Mesothelial cell of epicardium (in vitro differentiated cells): ENCODE measurements at places on chromosomes 2 and 18.

DNA sequence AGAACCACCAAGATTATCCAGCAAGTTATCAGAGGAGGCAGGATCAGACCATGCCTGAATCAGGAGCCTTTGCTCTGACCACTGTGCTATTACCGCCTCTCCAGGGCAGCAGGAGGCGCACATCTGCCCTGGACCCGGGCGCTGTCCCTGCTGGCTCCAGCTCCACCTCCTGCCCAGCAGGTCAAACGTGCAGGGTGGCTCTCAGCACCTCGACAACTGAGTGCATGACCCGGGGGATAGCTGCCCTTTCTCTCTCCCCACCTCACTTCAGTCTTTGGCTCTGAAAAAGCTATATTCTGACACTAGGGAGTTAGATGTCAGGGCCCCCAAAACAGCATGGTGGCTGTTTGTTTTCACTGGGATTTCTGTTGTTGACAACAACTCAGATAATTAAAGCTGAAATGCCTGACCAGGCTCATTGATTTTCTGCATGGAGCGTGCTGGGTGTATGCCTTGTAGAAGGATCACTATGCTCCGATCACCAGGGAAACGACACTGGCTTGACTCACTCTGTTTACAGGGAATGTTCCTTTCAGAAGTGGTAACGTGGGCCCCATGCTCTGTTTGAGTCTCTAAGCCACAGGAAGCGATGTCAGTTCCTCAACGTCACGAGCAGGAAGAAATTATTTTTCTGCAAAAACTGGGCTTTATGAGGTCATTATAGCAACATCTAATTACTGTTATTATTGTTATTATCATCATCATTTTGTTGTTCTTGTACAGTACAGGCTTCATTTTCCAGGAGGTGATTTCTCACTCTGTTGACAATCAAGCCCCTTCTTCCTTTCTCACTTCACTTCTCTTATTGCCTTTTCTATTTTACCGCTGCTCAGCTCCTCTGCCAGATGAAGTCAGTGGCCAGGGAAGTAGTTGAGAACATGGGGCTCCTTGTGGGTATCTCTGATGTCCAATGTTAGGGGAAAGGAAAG is 125.6 kb downstream of the PLB1 start:
- DNase-seq = no peak
- H3K36me3 ChIP-seq = no peaks in the 10 kb centered on the region
- H3K27me3 ChIP-seq = no peaks in the 10 kb centered on the region
- H3K27ac ChIP-seq = peak overlapping the region; percentile 88
- no peak overlapping the region for H3K4me3 ChIP-seq

DNA sequence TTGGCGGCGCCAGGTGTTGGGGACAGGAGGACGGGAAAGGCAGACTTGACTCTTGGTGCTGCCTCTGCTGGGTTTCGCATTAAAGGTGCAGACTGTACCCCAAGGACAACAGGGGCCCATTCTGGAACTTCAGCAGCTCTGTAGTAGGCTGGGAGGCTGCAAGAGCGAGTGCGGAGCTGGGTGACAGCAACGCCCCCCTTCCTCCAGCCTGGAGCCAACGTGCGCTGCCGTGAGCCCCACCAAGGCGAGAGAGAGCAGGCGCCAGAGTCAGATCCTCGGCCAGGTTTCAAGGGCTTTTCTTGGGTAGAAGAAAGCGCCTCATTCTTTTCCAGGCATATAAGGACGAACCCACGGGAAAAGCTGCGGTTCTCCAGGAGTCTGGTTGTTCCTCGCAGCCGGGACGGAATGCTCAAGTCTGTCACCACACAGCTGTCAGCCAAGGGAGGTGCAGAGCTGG is 1.9 kb downstream of the DOK6 start:
- peak overlapping the region; percentile 76 for H3K4me3 ChIP-seq
- peaks cover 26% of the 10 kb centered on the region for H3K4me1 ChIP-seq
- H3K27me3 ChIP-seq = peaks cover 69% of the 10 kb centered on the region

DNA sequence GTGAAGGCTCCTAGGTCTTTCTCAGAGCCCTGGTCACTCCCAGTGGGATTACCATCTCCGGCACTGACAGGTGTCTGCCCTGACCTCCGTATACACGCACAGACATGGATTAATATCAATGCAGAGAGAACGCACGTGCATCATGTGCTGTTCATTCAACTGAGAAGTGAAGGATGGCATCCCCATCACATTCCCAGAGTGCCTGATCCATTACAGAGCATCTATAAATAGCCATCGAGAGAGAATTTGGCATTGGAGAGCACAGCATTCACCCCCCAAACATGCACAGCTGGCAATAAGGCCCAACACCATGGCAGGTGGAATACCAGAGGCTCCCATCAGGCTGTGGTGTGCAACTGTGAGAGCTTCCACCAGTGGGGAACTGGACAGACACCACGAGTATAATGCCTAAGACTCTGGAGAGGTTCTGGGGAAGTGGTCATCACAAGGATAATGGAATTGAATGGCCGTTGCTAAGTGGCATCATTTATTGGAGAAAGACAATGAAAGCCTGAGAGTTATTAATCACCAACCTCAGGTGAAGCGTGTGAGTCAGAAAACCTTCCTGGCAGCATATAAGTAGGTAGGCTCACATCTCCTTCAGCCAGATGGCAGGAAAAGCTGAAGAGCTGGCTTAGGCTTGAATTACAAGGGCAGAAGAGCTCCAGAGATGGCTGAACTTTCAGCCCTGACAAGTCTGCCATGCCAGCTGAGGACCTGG is 244.5 kb upstream of the ID2 start:
- no peak for DNase-seq
- H3K4me3 ChIP-seq = no peak overlapping the region
- H3K4me1 ChIP-seq = peaks cover 10% of the 10 kb centered on the region
- no peaks in the 10 kb centered on the region for H3K27me3 ChIP-seq
- H3K36me3 ChIP-seq = no peaks in the 10 kb centered on the region
- no peak overlapping the region for H3K27ac ChIP-seq

DNA sequence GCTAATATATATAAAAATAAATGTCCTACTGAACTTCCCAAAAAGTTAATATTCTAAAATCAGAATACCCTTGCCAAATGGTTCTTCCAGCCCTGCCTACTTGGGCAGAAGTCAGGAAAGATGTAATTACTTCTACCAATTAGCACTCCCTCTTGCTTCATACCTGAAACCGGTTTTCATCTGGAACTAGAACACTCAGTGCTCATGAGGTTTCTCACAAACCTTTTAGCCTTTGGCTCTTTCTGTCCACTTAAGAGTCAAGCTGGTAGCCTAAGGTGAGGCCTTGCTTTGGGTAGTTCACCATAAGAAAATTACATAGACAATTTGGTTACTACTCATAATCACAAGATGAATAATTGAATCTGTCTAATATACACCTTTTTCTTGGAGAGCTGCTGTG is 4.1 kb downstream of the DSG3 start:
- H3K4me1 ChIP-seq = no peaks in the 10 kb centered on the region
- no peak overlapping the region for H3K27ac ChIP-seq
- H3K36me3 ChIP-seq = no peaks in the 10 kb centered on the region

DNA sequence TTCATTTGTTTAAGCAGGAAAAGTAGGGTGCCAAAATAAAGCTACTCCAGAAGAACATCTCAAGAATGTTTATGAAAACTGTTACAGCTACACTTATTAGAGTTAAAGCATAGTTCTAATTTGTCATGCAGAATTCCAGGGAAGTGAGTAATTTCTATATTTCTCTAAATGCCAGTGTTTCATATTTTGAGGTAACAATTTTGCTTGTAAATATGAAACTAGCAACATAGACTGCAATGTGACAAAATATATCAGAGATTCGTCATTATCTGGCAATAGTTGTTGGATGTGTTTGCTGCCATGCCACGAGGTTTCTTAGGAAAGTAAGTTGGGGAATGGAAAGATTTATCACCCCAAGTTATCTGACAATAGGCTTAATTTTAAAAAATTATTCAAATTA is 424.1 kb upstream of the ZEB2 start:
- H3K36me3 ChIP-seq = no peaks in the 10 kb centered on the region
- H3K27ac ChIP-seq = peak overlapping the region; percentile 34
- no peaks in the 10 kb centered on the region for H3K27me3 ChIP-seq
- H3K4me1 ChIP-seq = peaks cover 64% of the 10 kb centered on the region

- no peak overlapping the region for H3K27ac ChIP-seq
- H3K27me3 ChIP-seq = no peaks in the 10 kb centered on the region
- peaks cover 66% of the 10 kb centered on the region for H3K4me1 ChIP-seq
- H3K36me3 ChIP-seq = no peaks in the 10 kb centered on the region
- no peak overlapping the region for H3K4me3 ChIP-seq
These were observed 52.6 kb upstream of the HS6ST1 start for GRCh38 chr2:128371248-128371630.

DNA sequence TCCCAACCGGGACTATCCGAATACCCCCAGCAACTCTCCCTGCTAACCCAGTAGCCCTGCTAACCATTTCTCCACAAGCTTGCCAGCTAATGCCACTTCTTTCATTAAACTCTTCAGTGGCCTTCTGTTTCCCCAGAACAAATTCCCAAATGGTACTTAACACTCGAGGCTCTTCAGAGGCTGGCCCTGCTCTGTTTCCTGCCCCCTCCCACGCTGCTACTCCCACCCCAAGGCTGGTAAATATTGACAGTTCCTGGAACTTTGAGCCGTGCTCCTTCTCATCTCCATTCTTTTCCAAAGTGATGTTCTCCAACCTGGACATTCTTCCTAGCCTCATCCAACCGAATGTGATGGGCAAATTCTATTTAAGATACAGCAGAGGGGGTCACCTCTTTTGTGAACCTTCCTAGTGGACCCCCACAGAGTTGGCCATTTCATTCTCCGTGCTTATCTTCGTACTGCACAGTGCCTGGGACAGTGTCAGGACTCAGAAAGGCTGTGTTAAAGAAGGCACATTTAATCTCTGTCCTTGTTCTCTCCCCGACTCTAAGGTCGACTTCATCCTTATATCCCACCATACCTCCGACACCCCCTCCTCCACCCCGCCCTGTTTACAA is 3.2 kb upstream of the KIDINS220 start:
- no peak overlapping the region for H3K27ac ChIP-seq
- peaks cover 24% of the 10 kb centered on the region for H3K4me1 ChIP-seq
- H3K36me3 ChIP-seq = no peaks in the 10 kb centered on the region

DNA sequence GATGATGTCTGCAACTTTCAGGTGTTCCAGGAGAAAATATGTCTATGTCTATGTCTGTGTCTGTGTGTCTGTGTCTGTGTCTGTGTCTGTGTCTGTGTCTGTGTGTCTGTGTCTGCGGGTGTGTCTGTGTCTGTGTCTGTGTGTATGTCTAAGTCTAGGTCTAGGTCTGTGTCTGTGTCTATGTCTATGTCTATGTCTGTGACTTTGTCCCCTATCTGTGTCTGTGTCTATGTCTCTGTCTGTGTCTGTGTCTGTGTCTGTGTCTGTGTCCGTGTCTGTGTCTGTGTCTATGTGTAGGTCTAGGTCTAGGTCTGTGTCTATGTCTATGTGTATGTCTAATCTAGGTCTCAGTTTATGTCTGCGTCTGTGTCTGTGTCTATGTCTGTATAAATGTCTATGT is 10.5 kb downstream of the IL1R2 start:
- no peak overlapping the region for H3K27ac ChIP-seq
- H3K27me3 ChIP-seq = peaks cover 14% of the 10 kb centered on the region
- no peaks in the 10 kb centered on the region for H3K4me1 ChIP-seq
- no peak for DNase-seq
- no peaks in the 10 kb centered on the region for H3K36me3 ChIP-seq

DNA sequence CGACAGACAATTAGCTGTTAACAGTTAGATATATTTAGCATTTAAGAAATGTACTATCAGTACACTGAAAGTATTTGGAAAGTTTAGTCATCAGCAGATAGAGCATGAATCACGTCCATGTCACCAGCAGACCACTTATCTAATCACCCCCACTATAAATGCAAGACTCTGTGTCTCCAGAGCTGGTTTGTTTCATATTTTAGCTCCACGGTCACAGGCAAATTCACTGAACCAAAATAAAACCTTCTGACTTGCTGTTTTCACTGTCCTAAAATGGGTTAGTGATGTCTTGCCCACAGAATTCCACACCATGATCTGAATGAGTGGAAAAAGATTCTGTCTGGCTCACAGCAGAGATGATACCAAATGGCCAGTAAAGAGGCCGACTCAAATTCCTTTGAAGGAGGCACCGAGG is 64.9 kb downstream of the CDH2 start:
- H3K27ac ChIP-seq = peak overlapping the region; percentile 71
- H3K4me1 ChIP-seq = peaks cover 59% of the 10 kb centered on the region
- no peak overlapping the region for H3K4me3 ChIP-seq
- no peaks in the 10 kb centered on the region for H3K27me3 ChIP-seq
- no peak for DNase-seq

GRCh38 chr2:65386989-65387388 is 45.4 kb downstream of the SPRED2 start:
- H3K4me3 ChIP-seq = no peak overlapping the region
- no peak overlapping the region for H3K27ac ChIP-seq

DNA sequence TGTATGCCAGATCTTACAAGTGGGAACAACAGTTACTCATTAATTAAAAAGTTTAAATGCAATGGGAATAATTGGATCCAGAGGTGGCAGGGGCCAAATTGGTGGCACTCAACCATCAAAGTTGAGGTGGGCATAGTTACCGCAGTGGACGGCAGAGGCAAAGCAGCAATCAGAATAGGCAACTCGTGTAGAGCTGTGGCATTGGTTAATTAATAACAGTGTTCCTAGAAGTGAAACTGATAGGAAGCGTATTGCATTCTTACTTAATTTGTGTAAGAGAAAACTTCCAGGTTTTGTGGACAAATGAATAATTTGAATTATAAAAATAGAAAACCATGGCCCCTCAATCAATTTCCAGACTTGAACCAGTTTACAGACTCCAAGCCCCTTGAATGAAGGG is 1068.2 kb upstream of the ACVR2A start:
- no peak overlapping the region for H3K4me3 ChIP-seq
- H3K27me3 ChIP-seq = no peaks in the 10 kb centered on the region
- H3K4me1 ChIP-seq = peaks cover 4% of the 10 kb centered on the region
- no peaks in the 10 kb centered on the region for H3K36me3 ChIP-seq
- no peak for DNase-seq

GRCh38 chr18:48563027-48563426 is 24.2 kb downstream of the CTIF start:
- no peak overlapping the region for H3K4me3 ChIP-seq
- no peak overlapping the region for H3K27ac ChIP-seq
- peaks cover 5% of the 10 kb centered on the region for H3K36me3 ChIP-seq
- no peaks in the 10 kb centered on the region for H3K27me3 ChIP-seq
- peaks cover 6% of the 10 kb centered on the region for H3K4me1 ChIP-seq

- peaks cover 5% of the 10 kb centered on the region for H3K36me3 ChIP-seq
- H3K27ac ChIP-seq = no peak overlapping the region
- DNase-seq = no peak
- H3K4me1 ChIP-seq = peaks cover 20% of the 10 kb centered on the region
- H3K4me3 ChIP-seq = no peak overlapping the region
These were observed 70.6 kb downstream of the IRS1 start for GRCh38 chr2:226728996-226729395.

GRCh38 chr18:56756966-56757365 is 105.8 kb downstream of the WDR7 start:
- H3K36me3 ChIP-seq = no peaks in the 10 kb centered on the region
- H3K4me1 ChIP-seq = no peaks in the 10 kb centered on the region
- no peaks in the 10 kb centered on the region for H3K27me3 ChIP-seq
- DNase-seq = no peak
- no peak overlapping the region for H3K27ac ChIP-seq

GRCh38 chr2:109674894-109675534 is 60.9 kb downstream of the SOWAHC start:
- H3K4me1 ChIP-seq = peaks cover 34% of the 10 kb centered on the region
- H3K27me3 ChIP-seq = no peaks in the 10 kb centered on the region

- peaks cover 13% of the 10 kb centered on the region for H3K4me1 ChIP-seq
- DNase-seq = no peak
- no peaks in the 10 kb centered on the region for H3K27me3 ChIP-seq
- H3K4me3 ChIP-seq = no peak overlapping the region
- H3K36me3 ChIP-seq = no peaks in the 10 kb centered on the region
- H3K27ac ChIP-seq = no peak overlapping the region
These were observed 12.5 kb upstream of the RAB31 start for GRCh38 chr18:9695605-9696004.
